ENCODE measurements at places on chromosomes 12 and 14.
A peak's percentile ranks its signal among the peaks of the same experiment; 100 is the strongest.

DNA sequence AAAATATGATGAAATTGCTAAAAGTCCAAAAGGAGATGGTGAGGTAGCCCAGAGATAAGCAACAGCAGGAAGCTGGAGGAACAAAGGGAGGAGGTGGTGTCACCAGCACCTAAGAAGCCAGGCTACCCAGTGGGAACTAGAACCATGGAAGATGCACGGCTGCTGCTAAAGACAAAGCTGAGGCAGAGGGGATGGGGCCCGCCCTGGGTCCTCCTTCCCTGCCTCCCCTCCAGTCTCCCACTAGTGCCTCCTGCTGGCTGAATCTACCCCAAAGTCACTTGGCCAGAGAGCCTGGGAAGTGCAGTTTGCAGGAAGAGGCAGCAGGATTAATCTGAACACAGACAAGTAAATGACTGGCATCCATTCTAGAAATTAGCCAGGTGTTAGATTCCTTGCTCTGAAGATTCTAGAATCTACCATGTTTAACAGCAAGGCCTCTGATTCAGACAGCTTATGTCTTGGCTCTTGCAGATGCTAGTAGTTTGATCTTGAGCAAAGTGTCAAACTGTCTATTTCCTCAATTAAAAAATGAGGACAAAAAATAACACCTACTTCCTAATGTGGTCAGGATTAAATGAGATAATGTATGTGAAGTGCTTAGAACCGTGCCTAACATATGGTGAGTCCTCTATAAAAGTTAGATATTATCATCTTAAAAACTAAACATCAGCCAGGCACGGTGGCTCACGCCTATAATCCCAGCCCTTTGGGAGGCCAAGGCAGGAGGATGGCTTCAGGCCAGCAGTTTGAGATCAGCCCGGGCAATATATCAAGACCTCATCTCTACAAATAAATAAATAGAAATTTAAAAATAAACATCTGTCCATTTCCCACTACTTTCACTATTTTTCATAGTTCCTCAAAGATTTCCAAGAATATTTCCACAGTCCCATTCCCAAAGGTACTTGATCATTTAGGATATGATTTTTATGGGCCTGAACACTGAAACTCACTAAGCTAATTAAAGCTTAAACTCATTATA is 5.8 kb upstream of the LRP10 start:
- no peak for DNase-seq

- DNase-seq, result no peak
Measured at GRCh38 chr12:69919495-69919894, 94.5 kb downstream of the MYRFL start.

GRCh38 chr12:71746974-71747611 is 7.6 kb upstream of the RAB21 start:
- DNase-seq, result peak; percentile 42

- no peak for DNase-seq
Measured at GRCh38 chr12:20711846-20712245, 16.7 kb downstream of the SLCO1C1 start.

GRCh38 chr12:90938451-90938850 is 16.5 kb downstream of the CCER1 start:
- DNase-seq, result no peak

- no peak for DNase-seq
Measured at GRCh38 chr12:57895389-57896114, 45.8 kb upstream of the ATP23 start.

Measured in AG04450 (cell line).